Activated CD8-positive, alpha-beta memory T cell treated with anti-CD3 and anti-CD28 coated beads, Interleukin-2, amount 10 ng/mL, durations not matched to agents 7 days and 5 days (primary cell): ENCODE measurements at places on chromosomes 16 and 17. TPM values are rescaled to one million over a fixed set of nuclear protein-coding genes. Genes with fewer than 3 reads are reported as not detected.

GRCh38 chr17:69900829-69901228 is 174.2 kb upstream of the KCNJ16 start:
- DNase-seq: no peak

- DNase-seq: no peak
Measured at GRCh38 chr17:39823407-39824054, 40.6 kb downstream of the IKZF3 start.

TMEM100 gene
- not detected for total RNA-seq

UTP18 gene
- 59.8 TPM for total RNA-seq
